ENCODE measurements at places on chromosomes 12 and 14.

GRCh38 chr14:77502109-77502782 lies 3.6 kb upstream of the ISM2 start:
- DNase-seq: no peak

- no peak for DNase-seq
These were observed 23.2 kb downstream of the TIMELESS start for GRCh38 chr12:56425940-56426438.

DNA sequence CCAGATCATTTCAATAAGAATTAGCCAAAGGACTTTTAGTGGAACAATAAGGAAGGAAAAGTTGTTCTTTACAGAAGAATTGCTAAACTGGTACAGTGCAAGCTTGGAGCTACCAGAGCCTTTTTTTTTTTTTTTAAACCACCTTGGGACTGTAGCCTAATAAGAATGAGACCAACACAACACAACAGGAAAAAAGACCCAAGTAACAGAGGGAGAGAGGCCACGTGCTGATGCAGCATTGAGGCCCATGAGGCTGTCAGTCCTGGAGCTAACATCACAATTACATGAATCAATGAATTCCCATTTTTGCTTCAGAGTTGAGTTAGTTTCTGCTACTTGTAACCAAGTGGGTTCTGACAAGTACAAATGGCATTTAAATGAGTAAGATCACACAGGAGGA lies 149.0 kb upstream of the EEA1 start:
- DNase-seq: no peak

DNA sequence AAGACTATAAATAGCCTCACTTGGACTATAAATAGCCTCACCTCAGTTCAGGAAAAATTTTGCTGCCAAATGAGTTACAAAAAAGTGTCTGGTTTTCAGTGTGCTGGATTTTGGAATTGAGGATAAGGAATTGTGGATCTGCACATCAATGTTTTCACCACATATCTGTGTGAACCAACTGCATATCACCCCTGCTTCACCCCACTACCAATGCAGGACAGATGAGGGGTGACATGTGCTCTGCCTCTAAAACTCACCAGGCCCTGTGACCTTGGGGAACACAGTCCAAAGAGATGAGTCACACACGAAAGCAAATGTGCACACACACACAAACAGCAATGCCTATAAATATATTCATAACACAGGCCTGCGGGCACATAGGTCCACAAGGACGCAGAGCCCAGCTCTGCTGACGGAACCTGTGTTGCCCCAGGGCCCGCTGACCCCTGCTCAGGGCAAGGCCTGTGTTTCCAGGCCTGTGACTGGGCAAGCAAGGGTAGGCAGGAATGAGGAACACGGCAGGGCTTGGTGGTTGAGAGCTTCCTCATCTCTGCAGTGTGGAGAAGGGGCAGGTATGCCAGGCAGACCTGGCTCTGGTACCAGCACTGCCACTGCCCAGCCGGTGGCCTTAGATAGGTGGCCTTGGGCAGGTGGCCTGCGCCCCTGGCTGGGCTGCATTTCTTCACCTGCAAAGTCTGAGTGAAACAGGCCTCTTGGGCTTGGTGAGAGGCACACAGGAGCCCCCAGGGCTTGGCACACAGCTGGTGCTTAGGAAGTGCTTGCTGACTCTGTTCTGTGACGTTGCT lies 82.4 kb downstream of the ARL6IP4 start:
- DNase-seq: peak; percentile 76

- no peak for DNase-seq
These were observed 38.1 kb downstream of the DIO3 start for GRCh38 chr14:101599234-101599885.

DNA sequence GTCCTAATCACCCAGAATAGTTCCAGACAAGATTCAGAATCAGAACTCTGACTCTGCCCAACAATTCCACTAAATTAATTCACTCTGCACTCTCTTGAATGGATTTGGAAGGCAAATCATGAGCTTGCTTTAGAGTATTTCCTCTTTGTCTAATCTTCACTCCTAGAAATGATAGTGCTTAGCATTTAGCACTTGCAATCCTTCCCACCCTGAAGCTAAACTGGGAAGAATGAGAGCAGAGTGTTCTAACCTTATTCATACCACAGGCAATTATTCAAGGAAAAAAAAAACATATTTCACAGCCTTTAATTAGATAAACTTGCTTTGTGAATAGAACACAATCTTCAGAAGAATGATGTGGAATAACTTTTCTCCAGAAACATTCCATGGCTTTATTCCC lies 264.6 kb downstream of the PAWR start:
- no peak for DNase-seq

DNA sequence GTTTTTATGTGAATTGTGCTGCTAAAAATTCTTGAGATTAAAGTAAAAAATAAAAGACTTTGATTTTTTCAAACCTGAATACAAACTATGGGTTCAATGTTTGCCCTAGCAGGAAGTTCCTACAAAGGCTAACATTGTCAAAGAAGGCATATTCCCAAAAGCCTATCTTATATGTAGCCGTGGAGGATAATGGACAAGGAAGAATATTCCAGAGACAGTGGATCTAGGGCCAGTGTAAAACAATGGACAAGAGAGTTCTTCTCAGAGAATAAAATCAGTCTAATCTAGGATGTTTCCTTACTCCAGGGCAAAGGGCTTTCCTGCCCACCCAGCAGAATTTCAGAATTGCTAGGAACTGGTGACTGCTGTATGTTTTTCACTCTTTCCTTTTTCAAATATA lies 359.2 kb upstream of the ATP2B1 start:
- DNase-seq: no peak

DNA sequence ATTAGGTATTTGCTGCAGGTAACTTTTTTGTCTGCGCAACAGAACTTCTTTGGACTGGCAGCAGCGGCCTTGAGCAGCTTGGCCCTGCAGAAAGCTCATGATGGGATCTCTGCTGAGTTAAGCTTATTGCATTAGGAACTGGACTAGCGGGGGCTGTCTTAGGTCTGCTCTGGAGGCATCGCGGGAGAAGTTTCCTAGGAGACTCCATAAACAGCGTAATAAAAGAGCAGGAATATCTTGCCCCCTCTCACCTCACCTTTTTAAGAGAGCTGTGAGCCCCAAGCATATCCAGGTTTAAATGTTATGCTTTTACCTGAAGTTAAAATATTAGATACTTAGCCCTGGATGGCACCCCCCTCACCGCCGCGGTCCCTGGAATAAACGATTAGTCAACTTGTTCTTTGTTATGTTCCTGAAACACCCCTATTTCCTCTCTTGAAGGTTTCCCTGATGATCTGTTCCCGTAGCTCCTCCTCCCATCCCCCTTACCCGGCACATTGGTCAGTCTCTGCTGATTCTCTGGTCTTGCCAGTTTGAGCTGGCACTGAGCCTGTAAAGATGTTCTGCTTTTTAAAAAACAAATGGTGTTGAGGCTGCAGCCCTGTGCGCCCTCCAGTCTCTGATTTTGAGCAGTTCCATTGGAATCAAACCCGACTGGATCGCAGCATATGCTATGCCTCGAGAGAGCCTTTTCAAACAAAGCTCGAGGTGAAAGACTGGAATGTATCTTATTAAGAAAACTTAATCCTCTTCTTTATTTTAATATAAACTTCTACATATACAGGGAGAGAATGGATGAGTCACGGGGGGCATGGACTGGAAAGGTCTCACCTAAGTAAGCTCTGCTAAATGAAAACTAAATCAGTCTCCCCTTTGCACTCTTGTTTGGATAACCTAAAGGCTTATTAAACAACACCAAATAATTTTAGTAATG lies 1.9 kb downstream of the MLXIP start:
- DNase-seq: peak; percentile 81

DNA sequence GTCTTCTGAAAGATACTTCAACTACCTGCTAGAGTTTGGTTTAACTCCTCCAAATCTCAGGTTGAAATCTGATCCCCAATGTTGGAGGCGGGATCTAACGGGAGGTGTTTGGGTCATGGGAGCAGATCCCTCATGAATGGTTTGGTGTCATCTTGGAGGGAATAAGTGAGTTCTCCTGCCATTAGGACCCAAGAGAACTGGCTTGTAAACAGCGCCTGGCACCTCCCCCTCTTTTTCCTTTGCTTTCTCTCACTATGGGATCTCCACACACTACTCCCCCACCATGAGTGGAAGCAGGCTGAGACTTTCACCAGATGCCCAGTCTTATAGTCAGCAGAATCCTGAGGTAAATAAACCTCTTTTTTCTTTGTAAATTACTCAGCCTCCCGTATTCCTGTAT lies 2.5 kb downstream of the CNIH1 start:
- DNase-seq: no peak

GRCh38 chr12:95214466-95214865 lies 2.8 kb downstream of the FGD6 start:
- no peak for DNase-seq

DNA sequence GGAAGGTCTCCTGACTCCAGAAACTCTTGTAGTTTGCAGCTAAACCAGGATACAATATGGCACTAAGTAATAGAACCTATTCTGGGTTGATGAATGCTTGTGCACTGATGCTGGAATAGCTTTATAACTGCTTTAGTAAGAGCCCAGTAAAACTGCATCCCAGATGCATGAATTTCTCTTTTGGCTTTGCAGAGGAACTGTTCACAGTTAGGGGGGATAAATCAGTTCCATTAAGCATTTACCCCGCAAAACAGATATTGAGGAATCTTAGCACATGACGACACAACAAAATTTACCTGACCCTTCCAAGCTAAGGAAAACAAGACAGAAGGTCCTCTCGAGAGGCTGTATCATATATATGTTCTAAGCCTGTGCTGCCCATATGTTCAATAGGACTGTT lies 457.4 kb downstream of the FOXG1 start:
- no peak for DNase-seq

- no peak for DNase-seq
These were observed 88.4 kb downstream of the PRKCH start for GRCh38 chr14:61409782-61410181.

- no peak for DNase-seq
These were observed 87.6 kb upstream of the MED13L start for GRCh38 chr12:116365114-116365513.

DNA sequence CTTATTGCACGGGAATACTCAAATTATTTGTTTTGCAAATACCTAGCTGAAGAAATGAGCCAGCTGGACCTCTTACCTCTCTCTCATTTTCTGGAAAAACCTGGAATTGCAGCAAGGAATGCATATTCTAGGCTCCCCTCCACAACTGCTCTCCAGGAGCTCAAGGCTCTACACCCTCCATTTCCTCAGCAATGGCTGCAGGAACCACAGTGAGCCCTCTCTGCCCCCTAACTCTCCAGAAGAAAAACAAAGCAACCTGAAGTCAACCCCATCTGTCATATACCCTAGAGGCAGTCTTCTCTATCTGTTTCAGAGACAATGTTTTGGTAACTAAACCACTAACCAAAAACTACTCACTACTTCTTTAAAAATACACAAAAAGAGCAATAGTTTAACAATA lies 221.6 kb downstream of the SLC25A21 start:
- no peak for DNase-seq

DNA sequence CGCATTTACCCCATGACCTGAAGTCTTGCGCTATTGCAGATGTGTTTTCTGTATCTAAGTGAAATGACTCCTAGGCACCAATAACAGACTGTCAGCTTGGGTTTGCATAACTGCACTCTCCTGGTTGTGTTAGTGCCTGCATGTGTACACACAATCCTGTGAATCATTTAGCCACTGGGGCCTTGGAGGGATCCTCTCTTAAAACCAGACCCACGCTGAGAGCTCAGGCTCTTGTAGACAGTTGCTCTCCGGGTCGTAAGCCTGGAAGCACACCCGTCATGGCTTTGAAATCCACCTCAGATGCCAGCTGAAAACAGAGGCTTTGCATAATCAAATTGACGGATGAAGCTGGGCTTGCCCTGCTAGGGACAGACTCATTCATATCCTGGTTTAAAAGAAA lies 79.2 kb upstream of the RBM19 start:
- DNase-seq: no peak

GRCh38 chr14:103896578-103896977 lies 31.7 kb upstream of the TDRD9 start:
- no peak for DNase-seq

DNA sequence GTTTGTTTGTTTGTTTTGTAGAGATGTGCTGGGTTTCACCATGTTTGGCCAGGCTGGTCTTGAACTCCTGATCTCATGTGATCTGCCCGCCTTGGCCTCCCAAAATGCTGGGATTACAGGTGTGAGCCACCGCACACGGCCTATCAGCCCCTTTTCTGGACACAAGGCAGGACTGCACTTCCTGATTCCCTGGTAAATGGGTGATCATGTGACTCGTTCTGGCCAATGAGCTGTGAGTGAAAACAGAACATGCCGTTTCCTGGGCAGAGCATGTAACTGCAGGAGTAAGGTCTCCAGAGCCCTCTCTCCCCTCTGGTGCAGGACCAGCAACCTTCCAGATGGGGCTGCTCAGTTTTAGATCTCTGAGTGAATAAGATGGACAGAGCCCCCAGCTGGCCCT lies 92.7 kb downstream of the ITPK1 start:
- DNase-seq: no peak

GRCh38 chr14:23359167-23359626 lies 5.8 kb downstream of the EFS start:
- no peak for DNase-seq

DNA sequence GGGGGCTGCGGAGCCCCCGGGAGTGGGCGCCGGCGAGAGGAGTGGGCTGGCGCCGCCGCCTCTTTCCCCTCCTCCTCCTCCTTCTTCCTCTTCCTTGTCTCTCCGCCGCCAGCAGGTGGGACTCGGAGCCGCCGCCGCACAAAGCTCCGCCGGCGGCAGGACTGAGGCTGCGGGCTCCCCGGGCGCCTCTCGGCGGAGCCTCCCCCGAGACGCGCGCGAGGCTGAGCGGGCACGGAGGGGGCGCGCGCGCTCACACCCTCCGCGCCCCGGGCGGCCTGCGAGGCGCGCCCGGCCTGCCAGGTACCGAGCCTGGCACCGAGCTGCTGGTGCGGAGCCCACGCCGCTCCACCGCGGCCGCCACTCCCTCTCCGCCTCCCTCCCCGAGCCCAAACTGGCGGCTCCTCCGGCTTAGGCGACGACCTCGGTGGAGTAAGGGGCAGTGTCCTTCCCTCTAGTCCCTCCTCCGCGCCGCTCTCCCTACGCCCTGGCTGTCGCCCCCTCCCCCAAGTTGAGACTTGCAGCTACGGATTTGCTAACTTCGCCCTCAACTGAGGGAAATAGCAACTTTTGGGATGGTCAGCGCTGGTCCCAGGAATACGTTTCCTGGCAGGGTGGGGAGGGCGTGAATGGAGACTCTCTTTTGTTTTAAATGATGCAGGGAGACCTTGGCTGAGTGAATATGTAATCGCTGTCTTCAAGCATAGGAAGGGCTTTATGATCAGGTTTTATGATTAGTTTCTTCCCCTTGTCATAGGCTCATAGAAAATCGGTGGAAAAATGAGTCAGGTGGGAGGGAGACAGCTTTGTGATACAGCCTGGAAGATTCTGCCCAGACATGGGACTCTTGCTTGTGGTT lies 199.5 kb upstream of the CAND1 start:
- peak; percentile 67 for DNase-seq

GRCh38 chr12:23941780-23942179 lies 7.7 kb downstream of the SOX5 start:
- DNase-seq: no peak

DNA sequence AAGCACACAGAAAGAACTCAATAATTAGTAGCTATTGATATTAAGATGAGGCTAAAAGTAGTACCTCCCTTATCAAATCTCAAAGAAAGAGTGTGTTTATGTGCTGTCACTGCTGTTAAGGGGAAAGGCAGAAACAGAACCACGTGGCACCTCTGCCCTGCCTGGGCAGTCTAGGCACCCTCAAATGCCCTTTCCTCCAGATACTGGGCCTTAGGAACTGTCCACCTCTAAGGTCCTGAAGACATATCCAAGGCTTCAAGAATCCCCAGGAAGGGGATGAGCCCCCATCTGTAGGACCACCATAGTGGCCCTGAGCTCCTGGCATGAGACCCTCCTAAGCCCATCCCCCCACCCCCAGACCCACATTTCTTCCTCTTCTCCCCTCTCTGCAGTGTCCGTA lies 29.1 kb downstream of the NGB start:
- DNase-seq: no peak

Data from adipocyte (in vitro differentiated cells).